M059J (cell line): ENCODE measurements at places on chromosomes 4 and X. TPM values are rescaled to one million over a fixed set of nuclear protein-coding genes. Genes with fewer than 3 reads are reported as not detected.

GRCh38 chrX:12497832-12498591, 293.2 kb upstream of the PRPS2 start:
- peak; percentile 2 for DNase-seq

DNA sequence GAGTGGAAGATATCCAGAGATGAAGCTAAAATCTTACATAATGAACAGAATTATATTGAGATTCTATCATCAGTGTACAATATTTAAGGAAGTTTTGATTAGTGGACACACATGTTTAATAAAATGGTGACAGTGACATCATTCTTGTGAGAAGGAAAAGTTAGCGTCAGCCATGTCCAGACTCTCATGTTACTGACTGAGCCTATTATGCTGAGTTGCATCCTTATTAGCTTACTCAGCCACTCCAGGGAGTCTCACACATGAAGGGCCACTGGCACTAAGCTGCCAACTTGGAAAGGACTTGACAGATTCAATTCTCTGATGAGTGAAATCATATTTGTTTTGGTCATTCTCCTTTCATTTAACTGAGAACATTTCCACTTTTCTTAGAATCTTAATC, 170.6 kb downstream of the BANK1 start:
- DNase-seq = peak; percentile 59

DNA sequence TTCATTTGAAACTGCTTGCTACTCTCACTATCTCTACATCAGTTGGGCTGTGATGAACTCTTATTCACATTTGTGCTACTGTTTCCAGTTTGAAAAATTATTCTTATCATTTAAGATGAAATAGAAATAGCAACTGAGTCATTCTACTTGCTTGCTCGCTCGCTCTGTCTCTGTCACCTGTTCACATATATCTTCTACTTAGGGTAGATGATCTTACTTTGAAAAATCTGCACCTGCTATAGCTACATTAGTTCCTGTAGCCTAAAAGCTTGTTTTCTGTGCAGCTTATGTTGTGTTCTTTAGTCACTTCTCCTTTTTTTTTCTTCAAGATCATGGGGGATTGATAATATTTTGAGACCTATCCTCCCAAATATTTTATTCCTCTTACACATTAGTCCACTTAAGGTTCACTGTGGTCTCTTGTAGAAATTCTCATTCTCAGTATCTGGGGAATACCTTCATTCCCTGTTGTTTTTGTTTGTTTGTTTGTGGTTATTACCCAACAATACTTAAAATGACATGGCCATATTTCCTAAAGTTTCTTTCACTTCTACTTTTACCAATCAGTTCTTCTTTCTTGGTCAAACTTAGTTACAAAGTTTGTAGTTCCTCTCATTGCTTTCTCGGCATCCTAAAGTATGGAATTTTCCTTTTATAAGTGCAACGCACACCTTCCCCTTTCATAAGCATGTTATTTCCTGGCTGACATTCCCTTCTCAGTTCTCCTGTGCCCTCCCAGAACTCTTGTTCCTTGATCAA, 36.5 kb downstream of the CLCN5 start:
- no peak for DNase-seq

GRCh38 chr4:1812720-1813119, 19.6 kb downstream of the FGFR3 start:
- no peak for DNase-seq

DNA sequence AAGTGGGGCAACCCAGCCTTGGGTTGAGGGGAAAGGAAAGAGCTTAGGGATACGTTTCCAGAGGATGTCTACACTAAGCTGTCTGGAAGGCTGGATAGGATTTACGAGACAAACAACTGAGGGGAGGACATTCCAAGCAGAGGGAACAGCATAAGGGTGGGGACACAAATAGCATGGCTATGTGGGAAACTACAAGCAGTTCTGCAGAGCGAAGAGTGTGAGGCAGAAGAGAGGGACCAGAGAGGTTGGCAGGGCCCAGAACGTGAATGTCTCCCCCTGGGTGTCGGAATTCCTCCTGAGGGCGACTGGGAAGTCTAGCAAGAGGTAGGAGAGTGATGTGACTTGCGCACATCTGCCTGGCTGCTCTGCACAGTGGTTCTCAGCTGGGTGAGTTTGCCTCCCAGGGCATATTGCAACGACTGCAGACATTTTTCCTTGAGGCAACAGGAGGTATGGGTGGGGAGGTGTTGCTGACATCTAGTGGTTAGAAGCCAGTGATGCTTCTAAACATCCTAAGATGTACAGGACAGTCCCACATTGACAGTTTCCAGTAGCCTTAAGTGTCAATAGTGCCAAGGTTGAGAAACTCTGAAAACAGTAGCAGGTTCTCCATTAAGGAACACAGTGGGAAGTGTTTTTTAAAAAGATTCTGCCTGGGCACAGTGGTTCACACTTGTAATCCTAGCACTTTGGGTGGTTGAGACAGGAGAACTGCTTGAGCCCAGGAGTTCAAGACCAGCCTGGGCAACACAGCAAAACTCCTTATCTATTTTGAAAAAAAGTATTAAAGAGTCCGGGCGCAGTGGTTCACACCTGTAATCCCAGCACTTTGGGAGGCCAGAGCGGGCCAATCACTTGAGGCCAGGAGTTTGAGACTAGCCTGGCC, 9.2 kb downstream of the NDUFA1 start:
- DNase-seq = peak; percentile 71

DNA sequence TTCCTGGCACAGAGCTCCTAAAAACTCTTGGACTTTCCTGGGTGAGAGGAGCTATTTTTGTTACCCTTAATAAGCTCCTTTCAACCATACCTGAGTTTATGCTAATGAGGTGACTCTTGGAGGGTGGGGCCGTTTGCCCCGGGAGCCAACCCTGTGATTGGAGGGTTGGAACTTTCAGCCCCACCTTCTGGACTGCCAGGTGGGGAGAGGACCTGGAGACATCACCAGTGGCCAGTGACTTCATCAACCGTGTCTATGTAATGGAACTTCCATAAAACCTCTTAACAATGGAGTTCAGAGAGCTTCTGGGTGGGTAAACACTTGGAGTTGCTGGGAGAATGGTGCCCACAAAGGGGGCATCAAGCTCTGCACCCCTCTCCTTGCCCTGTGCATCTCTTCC, 17.9 kb upstream of the ENPP6 start:
- no peak for DNase-seq

- DNase-seq = no peak
Observed at GRCh38 chr4:143441678-143442077, 71.8 kb upstream of the SMARCA5 start.

DNA sequence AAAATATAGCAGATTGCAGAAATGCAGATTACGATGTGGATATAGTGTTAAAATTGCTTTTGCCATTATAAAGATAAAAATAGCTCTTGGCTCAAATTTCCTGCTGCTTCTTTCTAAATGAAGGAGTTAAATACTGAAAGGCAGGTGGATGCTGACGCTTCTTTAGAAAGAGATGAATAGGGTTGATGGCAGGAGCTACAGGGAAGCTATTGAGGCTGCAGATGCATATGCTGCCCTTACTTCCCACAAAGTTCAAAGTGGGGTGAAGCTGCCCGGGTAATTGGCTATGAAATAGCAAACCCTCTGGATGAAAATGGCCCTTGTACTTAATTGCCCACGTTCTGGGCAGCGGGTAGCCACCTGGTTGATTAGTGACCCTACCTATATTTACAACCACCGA, 379.5 kb downstream of the ZIC3 start:
- DNase-seq = no peak

- peak; percentile 35 for DNase-seq
Observed at GRCh38 chrX:112760697-112761096, 79.9 kb downstream of the AMOT start.

DNA sequence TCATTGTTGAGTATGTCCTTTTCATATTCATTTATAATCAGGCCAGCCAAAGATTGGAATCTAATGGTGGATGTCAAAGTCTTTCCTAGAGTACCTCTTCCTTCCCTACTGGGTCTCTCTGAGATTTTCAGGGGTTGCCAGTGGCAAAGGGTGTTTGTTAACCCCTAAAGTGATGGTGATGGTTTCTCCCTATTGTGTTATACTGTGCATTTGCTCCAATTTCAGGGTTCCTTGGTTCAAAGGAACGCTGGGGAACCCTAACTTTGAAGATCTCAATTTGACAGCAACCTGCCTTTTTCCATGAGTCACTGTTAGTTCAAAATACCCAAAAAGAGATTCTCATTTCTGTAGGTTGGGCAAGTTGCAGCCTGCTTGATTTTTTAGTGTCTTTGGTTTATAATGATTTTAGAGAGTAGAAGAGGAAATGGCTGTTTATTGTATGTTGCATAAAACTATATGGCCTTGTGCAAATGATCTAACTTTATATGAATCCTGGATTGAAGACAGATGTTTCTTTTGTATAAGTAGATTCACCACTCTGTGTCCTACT, 23.0 kb downstream of the GAB1 start:
- DNase-seq = no peak

DNA sequence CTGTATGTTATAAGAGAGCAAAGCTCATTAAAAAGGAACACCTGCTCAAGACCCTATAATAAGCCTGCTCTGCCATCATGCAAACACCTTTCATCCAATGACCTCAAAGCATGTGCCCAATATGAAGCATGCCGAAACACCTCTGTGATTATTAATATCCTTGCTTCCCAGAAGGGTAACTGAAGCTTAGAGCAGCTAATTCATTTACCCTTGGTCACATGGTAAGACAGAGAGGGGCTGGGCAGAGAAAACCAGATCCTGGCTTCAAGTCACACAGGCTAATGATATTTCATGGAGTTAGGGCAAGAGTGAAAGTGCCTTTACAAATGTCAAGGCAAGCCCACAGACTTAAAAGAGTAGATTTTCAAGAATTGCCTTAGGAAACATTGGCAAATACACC, 5.6 kb downstream of the AMOT start:
- no peak for DNase-seq

- DNase-seq = no peak
Observed at GRCh38 chr4:117478702-117479101, 393.3 kb upstream of the TRAM1L1 start.

DNA sequence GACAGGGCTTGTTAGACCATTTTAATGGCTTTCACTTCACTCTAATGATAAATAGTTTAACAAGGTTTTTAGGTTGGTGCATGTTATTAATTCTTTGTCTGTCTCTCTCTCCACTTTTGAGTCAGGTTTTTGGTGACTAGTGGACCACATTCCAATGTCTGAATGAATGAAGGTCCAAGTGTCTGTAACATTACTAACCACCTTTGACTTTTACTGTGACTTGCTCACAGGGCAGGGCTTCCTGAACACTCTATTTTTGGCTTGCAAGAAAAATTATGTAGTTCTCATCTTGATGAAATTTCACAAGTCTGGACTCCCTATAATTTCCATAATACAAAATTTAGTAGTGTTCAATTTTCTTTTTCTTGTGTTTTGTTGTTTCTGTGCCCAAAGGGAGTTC, 78.9 kb upstream of the BMPR1B start:
- peak; percentile 40 for DNase-seq

DNA sequence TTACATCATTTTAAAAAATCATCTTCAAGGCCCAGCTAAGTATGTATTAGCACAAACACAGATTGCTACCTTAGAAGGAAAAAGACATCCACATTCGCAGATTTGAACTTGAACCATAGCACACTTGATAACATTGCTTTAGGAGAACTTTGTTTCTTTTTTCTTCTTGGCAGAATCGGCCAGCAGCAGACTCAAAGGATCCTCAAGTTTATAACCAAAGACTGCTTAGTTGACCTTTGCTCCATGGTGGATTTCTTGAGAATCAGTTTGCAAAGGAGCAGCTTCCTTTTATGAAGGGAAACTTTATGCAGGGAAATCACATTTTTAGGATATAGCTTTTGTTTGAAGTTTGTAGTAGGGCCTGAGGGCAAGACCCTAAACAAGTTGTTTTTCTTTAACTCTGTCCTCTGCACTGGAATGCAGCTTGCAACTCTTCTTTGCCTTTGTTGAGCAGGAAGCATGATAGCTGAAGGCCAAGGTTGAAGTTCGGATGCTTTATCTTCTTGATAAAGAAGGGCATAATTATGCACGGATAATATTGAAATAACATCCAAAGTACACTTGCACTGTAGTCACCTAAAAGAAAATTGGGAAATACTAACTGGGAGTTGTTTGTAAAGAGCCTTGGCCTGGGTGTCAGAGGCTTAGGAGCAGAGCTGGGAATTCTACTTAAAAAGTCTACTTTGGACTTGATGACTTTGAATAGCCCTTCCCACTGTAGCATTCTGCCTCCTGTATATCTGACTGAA, 78.4 kb downstream of the CDS1 start:
- DNase-seq = no peak

DNA sequence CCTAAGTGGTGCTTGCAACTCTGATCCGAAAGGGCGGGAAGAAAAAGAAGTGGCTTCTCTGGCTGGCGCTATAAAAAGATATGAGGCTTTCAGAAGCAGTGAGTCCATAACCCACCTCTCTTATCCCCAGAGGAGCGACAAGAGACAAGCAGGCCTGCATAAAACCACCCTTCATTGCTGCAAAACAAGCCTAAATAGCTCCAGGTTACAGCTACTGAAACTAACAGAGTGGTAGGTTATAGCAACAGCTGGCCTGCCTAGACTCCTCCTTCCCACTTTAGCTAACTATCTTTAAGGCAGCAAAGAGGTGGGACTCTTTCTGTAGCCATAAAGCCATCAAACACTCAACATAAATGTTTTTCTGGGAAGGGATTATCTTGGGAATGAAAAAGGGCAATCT, 245.0 kb upstream of the GPR101 start:
- no peak for DNase-seq

GRCh38 chrX:69060631-69061408, 104.4 kb downstream of the PJA1 start:
- peak; percentile 49 for DNase-seq

DNA sequence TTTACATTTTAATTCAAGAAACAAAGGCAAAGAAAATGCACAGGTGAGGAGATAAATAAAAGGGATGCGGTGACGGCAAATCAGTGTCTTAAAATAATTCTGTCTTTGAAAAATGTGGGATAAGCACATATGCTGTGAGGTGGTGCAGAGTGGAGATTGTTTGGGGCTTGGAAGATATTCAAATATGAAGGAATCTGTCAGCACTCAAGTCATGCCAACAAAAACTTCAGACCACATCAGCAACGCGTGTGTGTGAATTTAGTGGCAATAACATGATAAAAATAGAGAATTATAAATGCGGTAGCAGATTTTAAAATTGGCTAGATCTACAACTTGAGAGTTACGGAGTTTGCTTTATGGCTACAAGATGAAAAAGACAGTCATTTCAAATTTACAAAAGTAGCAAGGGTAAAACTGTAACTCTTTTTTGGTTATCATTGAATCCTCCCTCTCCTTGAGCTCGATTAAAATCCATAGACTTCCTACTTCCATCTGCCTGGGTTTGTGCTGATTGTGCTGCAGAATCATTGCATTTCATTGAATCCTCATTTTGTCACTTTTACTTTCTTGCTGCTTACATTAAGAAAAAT, 71.5 kb upstream of the VCX2 start:
- no peak for DNase-seq

GRCh38 chrX:37609727-37610126, 38.3 kb downstream of the LANCL3 start:
- DNase-seq = no peak

The MAGEA2 gene
- total RNA-seq = 0.94 and 1.7 TPM in 2 replicates

The NR3C2 gene
- total RNA-seq = 0.15 and 0.20 TPM in 2 replicates

The CDKN2AIP gene
- 30.7 and 31.8 TPM in 2 replicates for total RNA-seq

The F9 gene
- not detected in 2 replicates for total RNA-seq

The ACOT9 gene
- total RNA-seq = 47.9 and 75.6 TPM in 2 replicates

The HAUS7 gene
- 76.0 and 85.3 TPM in 2 replicates for total RNA-seq

The CPZ gene
- total RNA-seq = 7.0 and 13.2 TPM in 2 replicates

The XAGE2 gene
- total RNA-seq = 0.62 TPM in 1 of 2 replicates, not detected in the other

The TBC1D25 gene
- total RNA-seq = 6.7 and 9.3 TPM in 2 replicates

The SMR3B gene
- total RNA-seq = not detected in 2 replicates

The EFHC2 gene
- total RNA-seq = 1.9 and 3.9 TPM in 2 replicates

The ZNF182 gene
- total RNA-seq = 4.1 and 5.7 TPM in 2 replicates

The SLC26A1 gene
- total RNA-seq = not detected in 2 replicates
